DMS153 (cell line): ENCODE measurements at places on chromosomes 7 and 10.

DNA sequence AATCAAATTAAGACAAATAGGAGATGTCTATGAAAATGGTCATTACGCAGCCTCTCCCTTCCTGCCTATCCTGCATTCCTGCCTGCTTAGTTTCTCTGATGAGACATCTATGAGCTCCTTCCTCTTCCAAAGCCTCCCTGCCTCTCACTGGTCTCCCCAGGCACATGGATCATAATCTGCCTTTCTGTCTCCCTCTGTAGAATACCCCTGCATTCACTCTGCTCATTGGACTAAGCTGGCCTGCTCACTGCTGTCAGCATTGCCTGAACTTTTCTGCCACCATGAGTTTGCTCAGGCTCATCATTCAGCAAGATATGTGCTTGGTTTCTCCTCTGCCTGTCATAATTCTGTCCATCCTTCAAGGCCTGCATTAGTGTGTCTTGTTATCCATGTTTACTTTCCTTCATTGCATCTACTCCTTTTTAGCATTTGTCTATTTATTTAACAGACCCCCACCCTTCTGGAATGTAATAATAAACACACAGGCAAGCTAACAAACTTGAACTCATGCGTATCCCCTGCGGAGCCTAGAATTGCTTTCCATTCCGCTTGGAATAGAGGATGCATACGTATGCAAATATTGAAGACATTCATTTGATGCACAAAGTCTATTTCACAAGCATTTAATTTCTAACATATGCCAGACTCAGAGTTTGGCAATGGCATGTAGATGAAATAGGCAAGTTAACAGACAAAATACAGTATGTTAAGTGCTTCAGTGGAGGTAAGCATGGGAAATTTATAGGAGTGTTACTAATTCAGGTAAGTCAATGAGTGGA is 88.3 kb downstream of the PTPRZ1 start:
- DNase-seq: no peak

DNA sequence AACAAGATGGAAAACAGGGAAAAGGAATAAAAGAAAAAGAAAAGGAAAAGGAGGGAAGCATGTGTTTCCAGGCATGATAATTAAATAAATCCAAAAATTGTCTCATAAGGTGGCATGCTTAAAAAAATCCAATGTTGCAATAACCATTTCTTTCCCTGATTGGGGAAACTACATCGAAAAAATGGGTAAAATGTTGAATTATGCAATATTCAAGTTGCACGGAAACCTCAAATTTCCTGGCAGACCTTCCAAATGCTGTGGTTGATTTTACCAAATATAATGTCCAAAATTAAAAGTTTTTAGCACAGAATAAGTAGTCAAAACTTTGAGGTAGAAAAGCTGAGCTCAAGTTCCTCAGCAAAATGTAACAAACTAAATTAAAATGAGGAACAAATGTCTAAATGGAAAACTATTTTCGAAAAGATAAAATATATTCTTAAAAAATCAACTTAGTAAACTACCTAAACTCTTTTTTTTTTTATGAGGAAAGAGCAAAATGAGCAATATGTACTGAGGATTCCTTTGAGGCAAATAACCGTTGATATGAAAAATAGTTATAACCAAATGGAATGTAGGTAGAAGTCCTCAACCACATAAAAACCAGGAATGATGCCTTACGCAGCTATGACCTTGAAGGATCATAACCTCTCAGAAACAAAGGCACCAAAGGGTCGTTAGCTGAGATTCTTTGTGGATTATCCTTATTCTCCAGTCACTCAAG is 52.6 kb downstream of the MACC1 start:
- no peak for DNase-seq

DNA sequence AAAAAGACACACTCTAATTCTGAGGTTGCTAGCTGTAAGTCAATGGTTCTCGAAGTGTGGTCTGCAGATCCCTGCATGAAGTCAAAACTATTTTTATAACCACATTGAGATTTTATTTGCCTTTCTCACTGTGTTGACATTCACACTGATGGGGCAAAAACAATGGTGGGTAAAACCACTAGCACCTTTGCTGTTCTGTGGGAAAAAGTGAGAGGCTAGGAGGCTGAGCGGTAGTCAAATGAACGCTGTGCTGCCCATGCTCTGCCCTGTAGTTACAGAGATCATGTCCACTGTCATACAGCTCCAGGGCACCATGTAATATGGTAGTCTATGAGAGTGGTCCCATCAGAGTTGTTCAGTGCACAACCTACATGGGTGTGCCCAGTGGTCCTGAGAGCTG is 21.6 kb upstream of the PDCD4 start:
- DNase-seq: no peak

- no peak for DNase-seq
Measured at GRCh38 chr7:109895536-109895935, 1195.4 kb upstream of the LRRN3 start.

DNA sequence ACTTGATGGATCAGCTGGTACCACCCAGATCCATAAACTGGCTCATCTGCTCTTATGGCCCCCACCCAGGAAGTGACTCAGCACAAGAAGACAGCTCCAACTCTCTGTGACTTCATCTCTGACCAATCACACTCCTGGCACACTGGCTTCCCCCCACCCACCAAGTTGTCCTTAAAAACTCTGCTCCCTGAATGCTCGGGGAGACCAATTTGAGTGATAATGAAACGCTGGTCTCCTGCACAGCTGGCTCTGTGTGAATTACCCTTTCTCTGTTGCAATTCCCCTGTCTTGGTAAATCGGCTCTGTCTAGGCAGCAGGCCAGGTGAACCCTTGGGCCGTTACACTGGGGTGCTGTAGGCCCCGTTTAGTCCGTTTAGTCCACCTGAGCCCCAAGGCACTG is 23.4 kb upstream of the BNIP3 start:
- DNase-seq: no peak

GRCh38 chr10:43315535-43316207 is 48.8 kb upstream of the RASGEF1A start:
- DNase-seq: no peak
